Adipocyte (in vitro differentiated cells): ENCODE measurements at places on chromosomes 13 and 19.

DNA sequence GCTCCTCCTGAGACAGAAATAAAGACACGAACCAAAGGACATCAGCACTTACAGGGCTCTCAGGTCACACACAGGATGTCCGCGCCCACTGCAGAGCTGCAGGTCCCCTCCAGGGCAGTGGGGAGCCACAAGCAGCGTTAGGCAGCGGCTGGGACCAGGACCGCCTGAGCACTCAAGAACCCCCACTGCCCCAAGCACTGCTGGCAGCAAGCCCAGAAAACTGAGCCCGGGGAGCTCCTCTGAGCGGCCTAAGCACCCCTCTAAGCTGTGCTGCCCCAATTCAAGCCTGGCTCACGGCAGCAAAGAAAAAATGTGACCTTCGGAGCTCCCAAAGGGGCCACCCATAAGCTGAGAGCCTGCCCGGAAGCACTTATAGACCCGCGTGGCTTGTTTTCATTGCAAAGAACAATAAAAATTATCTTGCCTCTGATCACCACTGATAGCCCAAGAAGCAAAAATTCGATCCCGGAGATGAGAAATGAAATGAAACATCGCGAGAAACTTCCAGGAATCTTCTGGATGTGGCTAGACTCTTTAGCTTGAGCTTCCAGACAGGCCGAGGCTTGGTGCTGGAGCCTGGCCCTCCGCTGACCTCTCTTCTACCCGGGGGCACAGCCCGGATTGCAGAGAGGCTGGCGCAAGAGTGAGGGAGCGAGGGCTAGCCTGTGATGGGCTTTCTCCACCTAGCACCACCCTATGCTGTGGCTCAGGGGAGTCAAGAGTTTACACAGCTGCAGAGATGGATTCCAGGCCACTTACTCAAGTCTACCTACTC is 6.3 kb downstream of the DPP9 start:
- DNase-seq = no peak

- peak; percentile 94 for DNase-seq
Observed at GRCh38 chr13:114132419-114133121, at the start of gene RASA3. RASA3 (minus strand) TSS chr13:114132623; CDS start chr13:114132489, 134 bp downstream.

DNA sequence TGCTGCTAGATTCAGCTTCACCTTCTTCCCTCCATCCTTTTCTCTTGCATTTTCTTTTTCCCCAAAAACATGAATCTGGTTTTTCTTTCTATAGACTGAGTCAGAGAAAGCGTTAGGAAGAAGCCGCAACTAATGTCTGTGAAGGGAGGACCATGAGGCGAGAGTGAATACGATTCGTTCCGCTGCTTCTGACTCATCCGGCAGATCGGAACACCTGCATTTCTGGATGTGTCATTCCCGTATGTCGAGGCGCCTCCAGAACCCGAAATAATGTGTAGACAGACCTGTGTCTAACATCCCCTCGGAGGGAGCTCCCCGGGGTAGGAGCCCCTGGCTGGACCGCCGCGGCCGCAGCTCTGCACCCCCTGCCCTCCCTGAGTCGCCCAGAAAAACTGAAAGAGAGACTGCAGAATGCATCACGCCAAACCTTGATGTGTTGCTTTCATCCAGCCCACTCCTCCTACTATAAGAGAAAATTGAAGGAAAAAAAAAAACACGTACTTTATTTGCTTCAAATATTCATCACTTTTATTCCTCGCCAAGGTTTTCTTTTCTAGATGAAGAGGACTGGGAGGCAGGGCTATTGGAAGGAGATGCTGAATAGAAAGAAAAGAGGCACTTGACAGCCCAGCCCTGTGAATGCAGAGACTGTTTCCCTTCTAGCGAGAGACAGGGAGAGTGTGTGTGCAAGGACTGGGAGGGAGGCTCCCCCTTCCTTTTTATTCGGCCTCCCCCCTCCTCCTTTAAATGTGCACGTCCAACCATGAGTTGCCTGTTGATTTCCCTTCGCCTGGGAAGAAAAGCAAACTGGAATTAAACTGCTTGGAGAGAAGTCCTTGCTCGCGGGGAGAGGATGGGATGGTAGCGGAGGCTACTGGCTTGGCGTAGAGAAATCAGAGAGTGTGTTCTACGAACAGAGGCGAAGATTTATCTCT is 616 bp upstream of the PCDH17 start:
- peak; percentile 10 for DNase-seq

DNA sequence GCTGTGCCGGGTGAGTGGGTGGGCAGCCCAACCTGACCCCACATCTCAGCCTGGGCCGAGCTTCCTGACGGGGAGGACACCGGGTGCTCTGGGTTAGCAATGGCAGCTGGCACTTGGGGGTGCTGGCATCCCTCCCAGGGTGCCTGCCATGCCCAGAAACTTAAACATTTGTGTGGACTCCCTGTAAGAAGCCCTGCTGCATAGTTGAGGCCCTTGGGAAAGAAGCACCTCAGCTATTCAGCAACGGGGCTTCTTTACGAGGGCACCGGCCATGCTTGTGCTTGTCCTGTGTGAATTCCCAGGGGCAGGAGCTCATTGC is 33.8 kb upstream of the MEDAG start:
- DNase-seq = no peak

DNA sequence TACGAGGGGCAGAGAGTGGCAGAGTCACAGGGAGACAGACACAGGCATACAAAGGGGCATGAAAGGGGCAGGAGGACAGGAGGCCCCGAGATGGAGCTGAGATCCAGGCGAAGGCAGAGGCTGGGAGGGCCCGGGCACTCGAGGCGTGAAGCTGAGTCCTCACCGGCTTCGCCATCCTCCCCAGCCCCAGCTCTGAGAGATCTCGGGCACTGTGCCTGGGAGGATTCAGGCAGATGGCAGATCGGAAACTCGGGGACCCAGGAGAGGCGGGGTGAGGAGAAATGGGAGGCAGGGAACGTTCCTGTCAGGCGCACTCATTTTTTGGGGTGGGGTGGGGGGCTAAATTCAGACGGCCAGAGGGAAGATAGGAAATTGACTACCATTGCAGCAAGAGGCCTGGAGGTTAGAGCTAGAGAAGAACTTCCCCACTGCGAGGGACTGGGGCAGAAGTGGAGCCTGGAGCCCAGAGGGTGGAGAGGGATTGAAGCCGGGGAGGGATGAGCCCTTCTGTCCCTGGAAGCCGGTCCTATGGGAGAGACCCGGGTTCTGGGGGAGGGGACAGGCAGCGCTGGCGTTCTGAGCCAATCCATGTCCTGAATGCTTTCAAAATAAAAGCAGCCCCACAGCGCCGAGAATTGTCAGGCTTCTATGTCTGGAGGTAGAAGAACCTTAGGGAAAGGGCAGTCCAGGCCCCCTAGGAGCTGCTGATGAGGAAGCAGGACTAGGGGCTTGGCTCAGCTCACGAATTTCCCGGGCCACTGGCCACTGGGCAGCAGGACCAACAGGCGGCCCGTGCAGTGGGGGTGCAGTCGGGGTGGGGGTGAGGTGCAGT is 12.6 kb downstream of the LRRC4B start:
- DNase-seq = no peak

DNA sequence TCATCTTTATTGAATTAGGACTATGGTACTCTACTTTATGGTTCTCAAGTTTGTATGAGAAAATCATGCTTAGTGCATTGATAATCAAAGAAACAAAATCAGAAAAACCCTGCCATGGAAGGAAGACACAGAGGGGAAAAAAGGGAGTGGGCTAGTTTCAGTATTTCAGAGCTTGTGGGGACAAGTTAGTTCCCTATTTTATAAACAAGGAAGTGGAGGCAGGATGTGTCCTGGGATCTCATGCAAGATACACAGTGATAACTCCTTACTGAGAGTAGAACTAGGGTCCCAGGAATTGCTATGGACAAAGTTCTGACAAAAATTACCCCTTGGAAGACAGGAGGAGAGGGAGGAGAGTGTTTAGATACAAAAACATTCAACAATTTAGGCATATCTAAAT is 1277.3 kb downstream of the UQCRFS1 start:
- no peak for DNase-seq

- no peak for DNase-seq
Observed at GRCh38 chr13:112061367-112062061, 5.4 kb upstream of the SOX1 start.

DNA sequence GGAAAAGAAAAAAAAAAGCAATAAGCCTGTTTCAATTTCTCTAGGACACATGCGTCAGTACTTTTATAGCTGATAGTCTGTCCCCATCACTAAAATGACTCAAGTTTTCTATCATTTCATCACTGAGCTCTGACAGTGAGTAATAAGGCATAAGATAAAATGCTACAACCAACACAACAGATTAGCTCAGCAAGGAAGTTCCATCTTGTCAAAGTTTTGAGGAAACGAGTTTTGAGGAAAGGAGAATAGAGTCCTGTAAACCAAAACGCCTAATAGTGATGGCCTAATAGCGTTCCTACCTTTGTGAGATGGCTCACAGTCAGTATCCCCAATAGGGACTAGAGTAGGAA is 145.1 kb downstream of the LACC1 start:
- DNase-seq = no peak

- DNase-seq = peak; percentile 11
Observed at GRCh38 chr13:109348519-109349258, 437.7 kb downstream of the IRS2 start.

- peak; percentile 36 for DNase-seq
Observed at GRCh38 chr13:51728972-51729371, 75.0 kb downstream of the DHRS12 start.

DNA sequence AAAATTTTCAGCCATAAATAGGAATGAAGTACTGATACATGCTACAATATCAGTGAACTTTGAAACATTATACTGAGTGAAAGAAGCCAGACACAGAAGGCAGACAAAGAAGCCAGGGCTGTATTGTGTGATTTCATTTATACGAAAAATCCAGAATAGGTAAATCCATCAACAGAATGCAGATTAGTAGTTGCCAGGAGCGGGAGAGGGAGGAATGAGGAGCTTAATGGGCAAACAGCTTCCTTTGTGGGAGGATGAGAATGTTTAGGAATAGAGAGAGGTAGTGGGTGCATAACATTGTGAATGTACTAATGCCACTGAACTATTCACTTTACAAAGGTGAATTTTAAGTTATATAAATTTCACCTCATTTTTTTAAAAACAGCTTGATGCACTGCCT is 103.3 kb upstream of the SERTM1 start:
- no peak for DNase-seq

DNA sequence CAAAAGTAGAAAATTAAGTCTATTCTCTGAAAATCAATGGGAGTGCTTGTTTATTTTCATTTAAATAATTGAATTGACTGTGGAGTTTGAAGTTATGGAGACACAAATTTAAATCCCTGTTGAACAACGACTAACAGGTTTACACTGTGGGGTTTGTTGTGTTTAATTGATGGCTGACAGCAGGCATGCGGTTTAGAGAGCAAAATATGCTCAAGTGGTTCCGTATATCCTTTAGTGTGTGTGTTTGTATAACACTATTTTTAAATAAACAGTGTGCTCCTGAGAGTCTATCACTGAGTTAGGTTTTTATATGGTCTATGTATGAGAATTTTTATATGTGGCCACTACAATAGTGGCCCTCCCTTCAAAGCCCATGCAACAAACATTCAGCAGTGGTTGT is 332.0 kb downstream of the GPC6 start:
- no peak for DNase-seq

DNA sequence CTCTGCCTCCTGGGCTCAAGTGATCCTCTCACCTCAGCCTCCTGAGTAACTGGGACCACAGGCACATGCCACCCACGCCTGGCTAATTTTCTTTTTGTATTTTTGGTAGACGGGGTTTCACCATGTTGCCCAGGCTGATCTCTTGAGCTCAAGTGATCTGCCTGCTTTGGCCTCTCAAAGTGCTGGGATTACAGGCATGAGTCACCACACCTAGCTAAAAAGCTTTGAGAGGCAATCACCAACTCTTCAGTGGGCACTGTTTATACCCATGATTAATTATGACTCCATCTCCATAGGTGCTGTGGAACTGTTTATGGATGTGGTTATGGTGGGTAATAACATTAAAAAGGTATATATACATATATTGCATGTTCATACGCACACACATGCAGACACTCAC is 7.5 kb upstream of the RBM26 start:
- DNase-seq = no peak
